ENCODE measurements at places on chromosomes 6 and 20.

GRCh38 chr6:139944131-139944530, 569.7 kb upstream of the CITED2 start:
- DNase-seq = no peak

DNA sequence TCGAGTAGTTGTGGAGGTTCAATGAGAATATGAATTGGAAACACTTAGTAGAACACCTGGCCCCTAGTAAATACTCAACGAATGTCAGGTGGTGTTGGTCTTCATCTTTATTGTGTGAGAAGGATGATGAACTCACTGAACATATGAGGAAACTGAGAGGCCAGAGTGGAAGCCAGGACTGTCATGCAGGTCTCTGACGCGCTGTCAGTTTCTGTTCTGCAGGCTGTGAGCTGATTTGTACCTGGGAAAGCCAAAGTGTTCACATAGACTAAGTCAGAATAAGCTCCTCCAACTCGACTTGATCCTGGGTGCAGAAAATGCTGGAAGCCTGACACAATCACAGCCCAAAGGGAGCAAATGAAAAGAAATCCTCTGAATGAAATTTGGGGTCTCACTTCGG, 222.2 kb downstream of the LY86 start:
- DNase-seq = no peak

GRCh38 chr6:123841067-123841896, 37.6 kb downstream of the NKAIN2 start:
- DNase-seq = no peak

DNA sequence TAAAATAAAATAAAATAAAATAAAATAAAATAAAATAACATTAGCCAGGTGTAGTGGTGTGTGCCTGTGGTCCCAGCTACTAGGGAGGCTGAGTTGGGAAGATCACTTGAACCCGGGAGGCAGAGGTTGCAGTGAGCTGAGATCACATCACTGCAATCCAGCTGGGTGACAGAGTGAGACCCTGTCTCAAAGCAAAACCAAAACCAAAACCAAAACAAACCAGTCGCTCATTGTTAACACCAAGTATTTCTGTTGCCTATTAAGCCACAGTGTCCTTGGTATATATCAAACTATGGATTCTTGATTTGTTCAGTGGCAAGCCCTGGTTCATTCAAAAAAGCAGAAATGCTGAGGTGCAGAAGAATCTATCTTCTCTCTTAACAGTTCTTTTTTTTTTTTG, 65.7 kb downstream of the PYGB start:
- DNase-seq = no peak

- no peak for DNase-seq
Measured at GRCh38 chr6:158599635-158600034, 39.7 kb downstream of the TMEM181 start.

- DNase-seq = no peak
Measured at GRCh38 chr20:7650086-7650879, 290.0 kb downstream of the HAO1 start.

Measured in pancreas (tissue), 10 donors.